Activated CD8-positive, alpha-beta T cell treated with anti-CD3 and anti-CD28 coated beads, Interleukin-2, amount 10 ng/mL, durations not matched to agents 7 days and 5 days (primary cell): ENCODE measurements at places on chromosomes 13 and 19. TPM values are rescaled to one million over a fixed set of nuclear protein-coding genes. Genes with fewer than 3 reads are reported as not detected.

GRCh38 chr13:48564056-48564455, 31.2 kb upstream of the RCBTB2 start:
- no peak overlapping the region for H3K27ac ChIP-seq
- peaks cover 76% of the 10 kb centered on the region for H3K4me1 ChIP-seq
- peak; percentile 12 for DNase-seq
- H3K4me3 ChIP-seq, result no peak overlapping the region

- H3K27ac ChIP-seq, result no peak overlapping the region
- no peak overlapping the region for H3K4me3 ChIP-seq
- no peaks in the 10 kb centered on the region for H3K36me3 ChIP-seq
- peaks cover 5% of the 10 kb centered on the region for H3K27me3 ChIP-seq
Observed at GRCh38 chr13:24090049-24090448, 70.5 kb upstream of the SPATA13 start.

GRCh38 chr13:109422161-109422560, 364.2 kb downstream of the IRS2 start:
- H3K36me3 ChIP-seq, result no peaks in the 10 kb centered on the region
- DNase-seq, result no peak
- no peak overlapping the region for H3K27ac ChIP-seq
- H3K4me1 ChIP-seq, result peaks cover 4% of the 10 kb centered on the region
- peaks cover 4% of the 10 kb centered on the region for H3K27me3 ChIP-seq
- no peak overlapping the region for H3K4me3 ChIP-seq

DNA sequence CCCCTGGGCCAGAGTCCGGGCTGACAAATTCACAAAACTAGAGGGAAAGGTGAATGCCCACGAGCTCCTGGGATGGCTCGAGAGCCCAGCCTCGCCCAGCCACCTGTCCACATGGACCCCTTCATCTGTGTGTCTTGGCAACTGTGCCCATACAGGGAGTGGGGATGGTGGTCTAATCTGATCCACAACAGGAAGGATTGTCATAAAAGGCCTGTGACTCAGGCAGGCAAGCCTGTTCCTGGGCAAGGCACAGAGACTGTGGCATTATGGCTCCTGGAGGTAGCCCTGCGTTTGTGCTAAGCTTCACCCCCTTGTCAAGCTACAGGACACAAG, 20.0 kb downstream of the CAPS start:
- H3K4me1 ChIP-seq, result no peaks in the 10 kb centered on the region
- peaks cover 27% of the 10 kb centered on the region for H3K36me3 ChIP-seq
- H3K27ac ChIP-seq, result no peak overlapping the region
- no peaks in the 10 kb centered on the region for H3K27me3 ChIP-seq
- H3K4me3 ChIP-seq, result no peak overlapping the region

DNA sequence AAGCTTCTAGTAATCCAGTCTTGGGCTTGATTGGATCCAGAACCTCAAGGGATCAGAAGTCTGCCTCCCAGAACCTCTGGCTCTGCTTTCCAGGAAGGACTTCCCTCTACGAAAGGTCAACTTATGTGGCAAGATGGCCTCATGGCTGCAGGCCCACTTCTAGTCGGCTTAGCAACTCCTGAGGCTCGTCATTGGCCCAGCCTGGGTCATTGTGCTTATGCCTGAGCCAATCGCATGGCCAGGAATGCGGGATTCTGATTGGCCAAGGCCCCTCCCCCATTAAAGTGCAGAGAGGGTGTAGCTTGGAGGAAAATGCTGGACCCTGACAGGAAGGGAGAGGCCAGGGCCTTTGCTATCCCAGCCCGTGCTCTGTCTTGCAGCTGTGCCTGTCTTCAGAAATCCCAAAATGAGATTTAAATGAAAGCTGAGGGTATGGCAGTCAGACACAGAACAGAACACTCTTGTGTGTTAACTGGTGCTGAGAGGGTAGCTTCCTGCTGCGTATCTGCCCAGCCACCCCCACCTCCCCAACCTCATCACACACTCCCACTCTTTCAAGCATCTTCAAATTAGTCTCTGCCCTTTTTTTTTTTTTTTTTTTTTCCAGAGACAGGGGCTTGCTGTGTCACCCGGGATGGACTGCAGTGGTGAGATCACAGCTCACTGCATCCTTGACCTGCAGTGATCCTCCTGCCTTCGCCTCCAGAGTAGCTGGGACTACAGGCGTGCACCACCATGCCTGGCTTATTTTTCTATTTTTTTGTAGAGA, 5.5 kb upstream of the CCNE1 start:
- H3K4me1 ChIP-seq, result peaks cover 14% of the 10 kb centered on the region
- no peaks in the 10 kb centered on the region for H3K27me3 ChIP-seq
- peaks cover 6% of the 10 kb centered on the region for H3K36me3 ChIP-seq

DNA sequence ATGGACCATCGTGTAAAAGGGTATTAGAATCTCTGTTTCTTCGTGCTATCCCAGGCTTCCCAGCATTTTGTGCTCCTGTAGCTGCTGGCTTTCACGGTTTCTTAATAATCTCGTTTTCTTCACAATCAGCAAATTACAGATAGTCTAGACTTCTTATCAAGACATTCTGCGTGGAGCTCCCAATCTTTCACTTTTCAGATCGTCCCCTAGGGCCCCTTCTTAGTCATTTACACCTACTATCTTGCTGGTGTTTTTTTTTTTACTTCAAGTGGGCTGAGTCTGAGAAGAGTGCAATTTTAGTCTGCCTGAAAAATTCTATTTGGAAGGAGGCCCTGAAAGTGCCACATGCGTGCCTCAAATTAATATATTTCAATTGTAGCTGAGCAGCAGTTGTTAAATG, 275.1 kb downstream of the SHISA2 start:
- no peaks in the 10 kb centered on the region for H3K4me1 ChIP-seq
- H3K27me3 ChIP-seq, result no peaks in the 10 kb centered on the region

- H3K36me3 ChIP-seq, result no peaks in the 10 kb centered on the region
- no peaks in the 10 kb centered on the region for H3K4me1 ChIP-seq
Observed at GRCh38 chr13:26540334-26540733, 17.1 kb upstream of the WASF3 start.

DNA sequence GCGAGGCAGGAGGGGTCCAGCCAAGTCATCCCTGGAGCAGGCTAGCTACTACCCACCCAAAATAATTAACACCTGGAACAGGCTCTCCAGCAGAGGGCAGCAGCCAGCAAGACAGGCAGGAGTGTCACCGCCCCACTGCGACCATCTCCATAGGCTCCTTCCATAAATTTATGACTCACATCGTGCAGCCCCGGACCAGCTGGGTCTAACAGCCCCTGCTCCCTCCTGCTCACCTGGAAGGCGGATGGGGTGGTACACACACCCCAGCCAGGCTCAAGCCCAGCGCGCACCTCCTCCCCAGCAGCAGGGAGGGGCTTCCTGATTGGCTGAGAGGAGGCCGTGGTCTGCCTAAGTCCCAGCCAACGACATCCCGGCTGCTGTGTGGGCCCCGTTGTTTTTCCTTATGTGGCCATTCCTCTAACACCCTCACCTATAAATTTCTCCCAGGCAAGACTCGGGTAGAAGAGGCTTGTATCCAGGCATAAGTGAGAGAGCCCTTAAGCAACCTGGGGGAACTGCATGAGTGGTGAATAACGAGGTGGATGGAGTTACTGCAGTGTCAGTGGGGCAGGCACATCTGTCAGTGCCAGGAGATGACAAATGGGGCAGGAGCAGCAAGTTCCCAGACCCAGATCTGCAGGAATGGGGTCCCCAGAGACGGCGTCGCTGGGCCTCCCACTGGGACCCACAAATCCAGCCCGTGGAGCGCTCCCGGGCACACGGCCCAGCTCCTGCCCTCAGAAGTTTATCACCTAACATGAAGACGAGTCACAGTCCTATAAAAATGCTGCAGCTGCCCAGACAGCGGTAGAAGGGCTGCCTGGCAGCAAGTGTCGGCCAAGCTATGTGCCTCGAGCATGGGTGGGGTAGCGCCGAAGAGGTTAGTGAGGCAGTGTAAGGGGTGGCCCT, 43.1 kb downstream of the CEBPG start:
- H3K36me3 ChIP-seq, result no peaks in the 10 kb centered on the region
- H3K27me3 ChIP-seq, result no peaks in the 10 kb centered on the region
- peak; percentile 79 for DNase-seq
- H3K4me1 ChIP-seq, result peaks cover 8% of the 10 kb centered on the region
- no peak overlapping the region for H3K27ac ChIP-seq
- no peak overlapping the region for H3K4me3 ChIP-seq

DNA sequence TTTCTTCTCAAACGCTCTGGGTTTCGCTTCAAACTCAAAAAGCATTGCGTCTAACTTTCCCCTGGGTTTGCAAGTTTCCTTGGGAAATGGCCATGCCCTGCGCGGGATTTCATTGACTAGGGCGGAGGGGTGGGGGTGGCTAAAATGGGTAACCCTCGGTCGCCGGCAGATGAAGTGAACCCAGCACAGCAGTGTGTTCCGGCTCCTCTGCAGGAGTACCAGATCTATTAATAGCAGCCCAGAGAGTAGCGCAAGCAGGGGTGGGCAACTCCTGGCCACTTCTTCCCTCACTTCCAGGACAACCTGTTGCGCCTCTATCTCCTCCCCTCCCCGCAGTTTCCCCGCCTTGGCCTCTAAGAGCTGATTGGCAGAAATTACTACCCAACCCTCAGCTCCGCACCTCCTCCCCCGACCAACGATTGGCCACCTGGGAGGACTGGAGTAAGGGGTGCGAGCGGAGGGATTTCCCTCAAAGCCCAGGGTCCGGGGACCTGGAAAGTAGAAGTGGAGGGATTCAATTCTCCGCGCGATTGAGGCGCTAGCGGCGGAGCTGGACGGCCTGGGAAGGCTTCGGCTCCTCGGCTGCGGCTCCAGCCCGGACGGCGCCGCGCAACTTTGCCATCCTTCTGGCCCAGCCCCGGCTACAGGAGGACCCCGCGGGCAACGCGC, at the start of gene FREM2:
TSS of gene FREM2 (plus strand) at position 501 of the 669 bp plus-strand sequence. CDS start 268 bp downstream, outside the sequence.
- H3K27ac ChIP-seq, result no peak within 1 kb of the TSS
- peaks cover 19% of the 10 kb centered on the region for H3K27me3 ChIP-seq
- no peak for DNase-seq

DNA sequence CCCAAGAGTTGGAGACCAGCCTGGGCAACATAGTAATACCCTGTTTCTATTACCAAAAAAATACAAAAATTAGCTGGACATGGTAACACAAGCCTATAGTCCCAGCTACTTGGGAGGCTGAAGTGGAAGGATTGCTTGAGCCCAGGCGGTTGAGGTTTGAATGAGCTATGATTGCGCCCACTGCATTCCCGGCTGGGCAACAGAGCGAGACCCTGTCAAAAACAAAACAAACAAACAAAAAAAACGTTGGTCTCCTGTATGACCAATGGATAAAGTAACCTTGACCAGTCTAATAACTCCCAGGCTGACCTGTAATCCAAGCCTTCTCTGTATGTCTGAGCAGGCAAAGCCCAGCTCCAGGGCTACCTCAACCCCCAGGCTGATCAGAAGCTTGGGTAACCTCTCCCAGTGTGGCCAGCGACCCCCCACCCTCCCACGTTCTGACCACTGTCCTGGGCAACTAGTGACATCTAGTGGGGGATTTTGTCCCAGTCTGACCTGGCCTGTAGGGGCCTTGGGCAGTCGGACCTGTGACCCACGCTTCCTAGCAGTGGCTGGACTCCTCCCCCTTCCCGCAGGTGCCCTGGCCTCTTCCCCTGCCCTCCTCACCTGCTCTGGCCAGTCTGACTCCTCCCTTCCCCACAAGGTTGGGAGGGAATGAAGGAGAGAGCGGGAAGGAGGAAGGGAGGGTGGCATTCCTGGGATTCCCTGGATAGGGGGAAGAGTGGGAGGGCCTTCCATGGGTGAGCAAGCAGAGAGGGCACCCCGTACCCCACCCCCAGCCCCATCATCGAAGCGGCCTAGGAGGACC, 1.0 kb upstream of the BCAM start:
- no peak overlapping the region for H3K27ac ChIP-seq
- H3K36me3 ChIP-seq, result no peaks in the 10 kb centered on the region
- H3K27me3 ChIP-seq, result peaks cover 4% of the 10 kb centered on the region
- H3K4me3 ChIP-seq, result no peak overlapping the region

Gene CADM4
- 0.40 TPM for total RNA-seq

Gene LRG1
- not detected for total RNA-seq

Gene MAMSTR
- 1.3 TPM for total RNA-seq

DNA sequence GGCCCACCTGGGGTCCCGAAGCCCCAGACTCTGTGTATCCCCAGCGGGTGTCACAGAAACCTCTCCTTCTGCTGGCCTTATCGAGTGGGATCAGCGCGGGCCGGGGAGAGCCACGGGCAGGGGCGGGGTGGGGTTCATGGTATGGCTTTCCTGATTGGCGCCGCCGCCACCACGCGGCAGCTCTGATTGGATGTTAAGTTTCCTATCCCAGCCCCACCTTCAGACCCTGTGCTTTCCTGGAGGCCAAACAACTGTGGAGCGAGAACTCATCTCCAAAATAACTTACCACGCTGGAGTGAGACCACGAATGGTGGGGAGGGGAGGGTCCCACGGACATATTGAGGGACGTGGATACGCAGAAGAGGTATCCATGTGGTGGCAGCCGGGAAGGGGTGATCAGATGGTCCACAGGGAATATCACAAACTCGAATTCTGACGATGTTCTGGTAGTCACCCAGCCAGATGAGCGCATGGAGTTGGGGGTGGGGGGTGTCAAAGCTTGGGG, 1.0 kb upstream of the ICAM5 start:
- peaks cover 84% of the 10 kb centered on the region for H3K4me1 ChIP-seq
- H3K4me3 ChIP-seq, result peak overlapping the region; percentile 73
- DNase-seq, result peak; percentile 41
- peaks cover 56% of the 10 kb centered on the region for H3K27me3 ChIP-seq
- H3K36me3 ChIP-seq, result peaks cover 32% of the 10 kb centered on the region

- H3K27me3 ChIP-seq, result no peaks in the 10 kb centered on the region
- no peaks in the 10 kb centered on the region for H3K36me3 ChIP-seq
- peaks cover 43% of the 10 kb centered on the region for H3K4me1 ChIP-seq
- H3K4me3 ChIP-seq, result no peak within 1 kb of the TSS
- no peak for DNase-seq
Observed at GRCh38 chr19:40413291-40413845, at the start of gene PRX. PRX (minus strand) TSS chr19:40413378; CDS start chr19:40407932, 5,446 bp downstream.

GRCh38 chr19:7897292-7897691, 6.4 kb upstream of the MAP2K7 start:
- no peak overlapping the region for H3K4me3 ChIP-seq
- no peak overlapping the region for H3K27ac ChIP-seq
- H3K36me3 ChIP-seq, result no peaks in the 10 kb centered on the region
- no peak for DNase-seq
- no peaks in the 10 kb centered on the region for H3K27me3 ChIP-seq
- H3K4me1 ChIP-seq, result peaks cover 6% of the 10 kb centered on the region
